HFFc6 (cell line): ENCODE measurements at places on chromosomes 6 and 20.

DNA sequence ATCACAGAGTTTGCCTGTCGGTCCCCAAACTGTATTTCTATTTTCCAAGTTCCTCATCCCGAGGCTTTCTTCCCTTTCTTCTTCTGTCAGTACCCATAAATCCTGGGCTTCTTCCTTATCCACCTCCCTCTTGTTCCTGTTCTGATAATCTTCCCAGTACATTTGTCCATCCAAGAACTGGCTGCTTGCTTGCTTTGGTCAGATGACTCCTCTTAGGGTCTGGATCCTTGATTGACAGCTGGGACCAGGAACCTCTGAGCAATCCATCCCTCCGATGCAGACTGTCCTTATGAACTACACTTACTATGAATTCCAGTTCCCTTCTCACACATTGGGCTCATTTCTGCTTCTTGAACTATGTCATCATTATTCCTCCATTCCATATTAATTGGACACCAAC lies 275.3 kb upstream of the CITED2 start:
- no peak for DNase-seq

GRCh38 chr20:49851231-49851705 lies 38.6 kb downstream of the SLC9A8 start:
- DNase-seq, result no peak

DNA sequence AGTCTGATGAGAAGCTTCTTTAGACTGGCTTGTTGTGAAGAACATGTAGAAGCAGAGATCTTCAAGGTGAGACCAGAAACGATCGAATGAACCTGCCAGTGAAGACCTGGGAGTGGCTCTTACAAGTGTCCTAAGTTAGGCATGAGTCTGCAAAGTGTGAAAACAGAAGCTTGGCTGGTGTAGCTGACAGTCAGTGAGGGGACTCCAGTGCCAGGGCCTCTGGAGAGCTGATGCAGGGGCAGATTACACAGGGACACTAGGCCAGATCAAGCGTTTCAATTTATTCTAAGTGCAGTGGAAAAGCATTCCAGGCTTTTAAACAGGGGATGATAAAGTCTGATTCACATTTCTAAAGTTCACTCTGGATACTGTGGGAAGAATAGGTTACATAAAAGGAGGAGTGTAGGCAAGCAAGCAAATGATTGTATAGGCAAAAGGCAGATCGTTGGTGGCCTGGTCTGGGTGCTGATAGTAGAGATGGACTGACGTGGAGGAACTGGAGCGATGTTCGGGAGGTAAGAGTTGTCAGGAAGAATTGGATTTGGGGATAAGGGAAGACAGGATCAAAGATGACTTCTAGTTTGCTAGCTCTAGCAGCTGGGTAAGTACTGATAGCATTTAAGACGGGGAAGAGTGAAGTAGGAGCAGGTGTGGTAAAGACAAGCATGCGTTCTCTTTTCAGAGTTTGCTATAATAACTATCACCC lies 133.5 kb downstream of the MAN1A1 start:
- DNase-seq, result no peak

- DNase-seq, result peak; percentile 10
These were observed 146.9 kb downstream of the PHACTR3 start for GRCh38 chr20:59751075-59751711.

DNA sequence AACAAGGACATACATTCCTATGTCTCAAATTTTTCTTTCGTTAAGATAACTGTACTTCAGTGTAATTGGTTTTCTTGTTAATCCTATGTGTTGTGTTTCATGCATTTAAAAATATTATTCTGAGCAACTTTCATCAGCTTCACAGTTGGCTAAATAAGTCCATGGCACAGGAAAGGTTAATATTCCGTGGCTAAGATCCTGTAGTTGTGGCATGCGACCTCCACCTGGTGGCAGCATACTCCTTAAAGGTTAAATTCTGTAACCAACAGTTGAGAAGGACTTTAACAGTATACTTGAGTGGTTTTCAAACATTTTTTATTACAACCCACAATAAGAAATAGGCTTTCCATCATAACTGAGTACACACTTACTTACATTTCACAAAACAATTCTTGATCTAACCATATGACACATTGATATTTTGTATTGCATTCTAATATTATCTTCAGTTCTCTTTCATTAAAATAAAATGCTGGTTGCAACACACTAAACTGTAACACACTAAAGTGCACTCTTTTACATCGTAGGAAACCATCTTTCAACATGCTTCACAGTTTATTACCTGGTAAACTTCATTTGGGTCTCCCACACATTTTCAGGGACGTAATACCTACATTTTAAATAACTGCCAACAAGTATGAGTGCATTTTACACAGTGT lies 118.3 kb downstream of the SLX4IP start:
- peak; percentile 53 for DNase-seq

- no peak for DNase-seq
These were observed 293.0 kb downstream of the PHF3 start for GRCh38 chr6:63928613-63929012.

DNA sequence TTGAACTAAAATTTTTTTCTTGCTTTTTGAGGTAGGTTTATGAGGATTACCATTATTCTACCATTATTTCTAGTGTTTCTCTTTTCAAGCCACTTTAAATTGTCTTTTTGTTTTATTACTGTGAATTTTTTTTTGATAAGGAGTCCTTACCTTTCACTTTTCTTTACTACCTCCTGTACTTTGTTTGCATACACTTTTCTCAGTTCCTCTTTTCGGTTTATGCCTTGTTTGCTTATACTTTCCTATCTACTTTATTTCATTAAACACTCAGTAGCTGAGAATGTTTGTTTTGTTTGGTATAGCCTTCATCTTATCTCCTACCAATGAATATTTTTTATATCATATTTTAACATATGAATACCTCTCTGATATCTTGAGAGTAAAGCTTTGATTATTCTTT lies 147.9 kb downstream of the TFAP2B start:
- DNase-seq, result no peak

DNA sequence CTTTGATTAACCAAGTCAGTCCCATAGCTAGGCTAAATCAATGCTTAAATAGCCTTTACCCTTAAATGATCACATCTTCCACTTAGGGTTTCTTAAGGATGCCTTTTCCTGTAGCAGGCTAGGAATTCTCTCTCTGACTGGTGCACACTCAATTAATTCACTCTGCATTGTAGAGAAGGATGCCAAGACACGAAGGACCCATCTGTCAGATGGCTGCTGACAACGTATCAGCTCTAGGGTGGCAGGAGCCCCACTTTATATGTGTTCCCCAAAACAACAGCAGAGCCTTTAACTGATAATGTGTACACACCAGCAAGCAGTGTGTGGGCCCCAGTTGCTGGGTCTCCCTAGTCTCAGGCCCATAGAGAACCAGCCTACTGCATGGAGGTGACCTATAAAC lies 13.3 kb downstream of the GNAS start:
- DNase-seq, result no peak

DNA sequence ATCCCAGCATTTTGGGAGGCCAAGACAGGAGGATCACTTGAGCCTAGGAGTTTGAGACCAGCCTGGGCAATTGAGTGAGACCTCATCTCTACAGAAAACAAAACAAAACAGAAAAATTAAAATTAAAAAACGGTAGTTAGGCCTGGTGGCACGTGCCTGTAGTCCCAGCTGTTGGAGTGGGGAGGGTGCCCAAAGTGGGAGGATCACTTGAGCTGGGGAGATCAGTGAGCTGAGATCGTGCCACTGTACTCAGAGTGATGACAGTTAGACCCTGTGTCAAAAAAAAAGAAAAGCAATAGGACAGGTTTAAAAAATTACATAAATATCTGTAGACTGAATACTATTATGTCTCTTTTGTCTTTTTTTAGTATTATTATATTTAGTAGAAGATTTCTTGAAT lies 64.3 kb downstream of the ITCH start:
- DNase-seq, result no peak

- DNase-seq, result no peak
These were observed 24.2 kb upstream of the TAGAP start for GRCh38 chr6:159068904-159069578.

- no peak for DNase-seq
These were observed 147.2 kb downstream of the RPS12 start for GRCh38 chr6:132961610-132962009.

GRCh38 chr20:58652606-58653294 lies 1.7 kb downstream of the STX16 start:
- DNase-seq, result no peak

GRCh38 chr6:97443408-97444080 lies 160.5 kb upstream of the MMS22L start:
- DNase-seq, result no peak

- no peak for DNase-seq
These were observed 36.9 kb upstream of the LAMA4 start for GRCh38 chr6:112291161-112291762.

- DNase-seq, result no peak
These were observed 529 bp upstream of the ENPP4 start for GRCh38 chr6:46129291-46129628.

DNA sequence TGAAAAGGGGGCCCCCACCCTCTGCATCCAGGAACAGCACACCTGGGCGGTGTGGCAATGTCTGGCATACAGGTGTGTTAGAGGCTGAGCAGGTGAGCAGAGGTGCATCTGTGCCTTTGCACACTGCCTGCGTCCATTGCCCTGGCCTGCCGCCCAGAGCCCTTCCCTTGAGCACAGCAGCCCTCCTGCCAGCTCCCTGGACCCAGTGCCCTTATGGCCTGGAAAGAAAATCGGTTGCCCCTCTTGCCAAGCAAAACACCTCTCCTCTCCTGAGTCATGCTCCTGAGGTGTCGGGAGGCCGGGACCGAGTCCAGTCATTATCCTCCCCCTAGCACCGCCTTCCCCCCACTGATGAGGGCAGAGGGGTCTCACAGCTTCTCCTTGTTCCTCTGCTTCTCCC lies 259.9 kb downstream of the SMOC2 start:
- no peak for DNase-seq

DNA sequence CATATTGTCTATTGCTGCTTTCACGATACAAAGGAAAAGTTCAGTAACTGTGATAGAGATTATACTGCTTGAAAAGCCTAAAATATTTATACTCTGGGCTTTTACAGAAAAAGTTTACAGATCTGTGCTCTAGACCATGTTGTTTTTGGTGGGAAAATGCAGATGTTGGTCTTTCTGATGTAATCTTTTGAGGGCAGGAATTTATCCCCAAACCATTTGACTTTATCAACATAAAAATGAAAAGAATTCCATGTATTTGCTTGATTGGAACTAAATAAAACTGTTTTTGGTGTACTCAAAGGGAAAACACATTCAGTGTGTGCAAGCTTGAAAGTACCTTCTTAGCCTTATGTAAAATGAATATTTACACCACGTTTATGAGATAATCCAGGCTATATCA lies 603.5 kb downstream of the KHDRBS2 start:
- DNase-seq, result no peak

GRCh38 chr20:40744072-40744817 lies 55.2 kb upstream of the MAFB start:
- no peak for DNase-seq

- no peak for DNase-seq
These were observed 108.3 kb downstream of the UBE3D start for GRCh38 chr6:82957171-82957867.

DNA sequence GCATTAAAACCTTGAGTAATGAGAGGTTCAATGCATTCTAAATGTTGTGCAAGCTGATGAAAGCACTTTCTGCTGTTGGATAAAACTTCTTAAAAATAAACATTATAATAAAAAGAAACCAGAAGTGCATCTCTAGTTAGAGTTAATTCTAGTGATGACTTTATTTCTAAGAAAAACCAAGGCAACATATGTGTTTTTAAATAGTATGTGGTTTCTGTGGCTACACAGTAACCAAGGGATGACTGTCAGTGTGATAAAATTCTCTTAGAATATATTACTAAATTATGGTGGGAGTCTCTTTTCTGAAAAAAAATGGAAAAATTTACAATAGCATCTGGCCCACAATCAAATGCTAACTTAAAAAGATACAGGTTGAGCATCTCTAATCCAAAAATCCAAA lies 117.0 kb downstream of the ME1 start:
- no peak for DNase-seq

GRCh38 chr20:58458342-58459057 lies 56.7 kb downstream of the APCDD1L start:
- no peak for DNase-seq

GRCh38 chr6:52495922-52496321 lies 75.8 kb downstream of the EFHC1 start:
- no peak for DNase-seq

DNA sequence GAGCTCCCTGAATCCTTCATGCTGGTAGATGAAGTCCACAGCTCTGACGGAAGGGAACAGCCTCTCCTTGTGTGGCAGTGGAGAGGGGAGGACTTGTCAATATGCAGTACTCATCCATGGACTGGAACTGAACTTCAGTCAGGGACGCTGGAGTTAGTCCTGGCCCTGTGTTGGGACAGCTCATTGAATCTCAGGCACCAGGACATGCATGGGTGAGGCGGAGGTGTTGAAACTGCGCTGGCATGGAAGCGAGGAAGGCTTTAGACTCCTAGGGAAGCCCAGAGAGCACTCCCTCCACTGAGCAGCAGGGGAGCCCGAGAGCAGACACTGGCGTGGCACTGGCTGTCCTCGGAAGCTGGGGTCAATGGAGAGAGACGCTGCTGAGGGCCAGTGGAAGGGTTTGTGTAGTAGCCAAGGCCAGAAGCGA lies 161.3 kb upstream of the GGTLC1 start:
- no peak for DNase-seq

GRCh38 chr6:11613858-11614257 lies 76.3 kb downstream of the TMEM170B start:
- DNase-seq, result peak; percentile 85

DNA sequence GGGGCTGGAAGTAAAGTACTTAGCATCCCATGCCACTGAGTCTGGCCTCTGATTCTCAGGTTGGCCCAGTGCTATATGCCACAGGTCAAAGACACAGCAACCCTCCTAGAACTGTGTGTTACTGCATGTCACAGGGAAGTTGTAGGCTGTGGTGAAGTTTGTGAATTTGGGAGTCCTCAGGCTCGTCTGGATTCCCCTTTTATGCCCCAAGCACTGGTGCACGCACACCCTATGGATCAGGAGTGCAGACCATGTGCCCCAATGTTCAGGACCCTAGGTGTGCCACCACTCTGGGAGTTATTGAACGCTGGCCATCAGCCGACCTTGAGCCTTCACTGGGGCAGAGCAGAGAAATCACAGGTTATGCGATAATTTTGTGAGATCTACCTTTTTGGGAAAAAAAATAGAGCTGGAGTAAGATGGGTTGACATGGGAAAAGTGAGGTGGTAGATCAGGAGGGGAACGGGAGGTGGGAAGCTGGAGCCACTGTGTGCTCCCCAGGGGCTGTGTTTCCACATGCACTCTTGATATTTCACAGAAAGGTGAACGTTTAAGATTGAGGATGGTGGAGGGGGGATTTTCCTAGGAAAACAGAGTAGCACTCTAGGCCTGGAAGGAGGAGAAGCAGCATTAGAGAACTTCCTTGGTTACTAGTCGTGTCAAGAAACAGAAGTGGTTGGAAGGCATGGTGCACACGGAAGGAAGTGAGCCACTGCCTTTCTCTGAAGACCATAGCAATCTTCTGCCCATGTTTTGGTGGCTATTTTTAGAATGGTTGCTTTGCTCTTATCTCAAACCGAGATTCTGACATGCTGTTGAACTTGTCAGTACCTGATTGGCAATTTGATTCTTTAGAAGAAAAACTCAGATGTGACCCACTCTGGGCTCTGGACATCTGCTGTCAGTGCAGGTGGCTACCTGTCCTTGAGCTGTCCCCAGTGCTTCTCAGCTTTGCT lies 44.1 kb downstream of the DUSP22 start:
- DNase-seq, result no peak
